Activated gamma-delta T cell (primary cell): ENCODE measurements at places on chromosomes 4 and X.

DNA sequence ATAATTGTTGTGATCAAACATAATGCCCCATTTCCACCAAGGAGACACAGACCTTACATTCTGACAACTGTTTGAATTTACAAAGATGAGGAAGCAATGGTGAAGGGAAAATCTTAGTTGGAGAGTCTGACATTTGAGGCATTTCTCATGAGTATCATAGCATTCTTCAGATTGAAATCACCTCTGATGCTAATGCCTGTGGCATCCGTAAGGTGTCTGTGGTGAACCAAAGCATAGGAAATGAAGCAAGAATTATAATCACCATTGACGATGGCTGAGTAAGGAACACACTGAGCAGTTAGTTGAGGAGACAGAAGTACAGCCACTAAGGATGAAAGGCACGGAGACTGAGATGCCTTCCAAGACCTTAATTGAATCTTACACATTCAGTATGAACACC is 575.7 kb downstream of the TRIML1 start:
- no peak for DNase-seq

- no peak for DNase-seq
These were observed 22.2 kb downstream of the JADE1 start for GRCh38 chr4:128831531-128832242.

DNA sequence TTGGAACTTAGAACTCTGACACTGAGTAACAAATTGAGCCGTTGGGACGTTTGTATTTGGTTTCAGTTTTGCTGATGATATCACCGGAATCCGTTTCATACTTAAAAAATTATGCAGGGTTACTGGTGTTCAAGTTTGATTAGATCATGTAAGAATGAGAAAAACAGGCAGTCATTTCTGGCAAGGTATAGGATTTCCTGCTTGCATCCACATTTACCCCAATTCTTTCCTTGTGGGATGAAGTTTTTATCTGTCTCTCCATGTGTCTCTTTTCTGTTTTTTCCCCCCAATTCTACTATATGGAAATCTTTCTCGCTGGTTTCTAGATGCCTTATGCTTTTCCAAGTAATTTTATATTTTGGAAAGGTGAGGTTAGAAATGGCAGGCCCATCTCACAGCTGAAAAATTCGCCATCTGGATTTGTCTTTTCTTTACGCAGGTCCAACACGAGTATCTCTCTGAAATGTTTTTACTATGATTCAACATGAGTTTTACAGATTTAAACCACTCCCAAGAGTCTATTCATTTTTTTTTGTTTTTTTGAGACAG is 197.9 kb downstream of the SHOX start:
- DNase-seq, result no peak

GRCh38 chr4:26866781-26867180 is 6.1 kb downstream of the STIM2 start:
- no peak for DNase-seq

DNA sequence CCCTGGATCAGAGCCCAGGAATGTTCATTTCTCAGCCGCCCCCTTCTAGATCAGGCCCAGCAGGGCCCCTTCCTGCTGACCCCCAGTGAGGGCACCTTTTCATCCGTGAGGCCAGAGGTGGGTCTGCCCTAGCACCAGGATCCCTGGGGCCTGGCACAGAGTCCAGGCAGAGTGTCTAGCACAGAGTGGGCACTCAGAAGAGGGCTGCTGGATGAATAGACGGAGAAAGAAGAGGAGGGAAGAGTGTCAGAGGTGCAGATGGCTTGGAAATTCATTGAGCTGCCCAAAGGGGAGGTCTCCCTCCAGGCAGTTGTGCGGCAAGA is 106.5 kb downstream of the CPZ start:
- DNase-seq, result no peak

GRCh38 chr4:38188136-38188535 is 227.9 kb downstream of the PTTG2 start:
- no peak for DNase-seq

- DNase-seq, result no peak
These were observed 126.7 kb downstream of the AFAP1 start for GRCh38 chr4:7812921-7813320.

- no peak for DNase-seq
These were observed 1562.9 kb upstream of the TENM3 start for GRCh38 chr4:180680305-180680704.

GRCh38 chrX:150192816-150193215 is 170.3 kb upstream of the MAMLD1 start:
- no peak for DNase-seq

DNA sequence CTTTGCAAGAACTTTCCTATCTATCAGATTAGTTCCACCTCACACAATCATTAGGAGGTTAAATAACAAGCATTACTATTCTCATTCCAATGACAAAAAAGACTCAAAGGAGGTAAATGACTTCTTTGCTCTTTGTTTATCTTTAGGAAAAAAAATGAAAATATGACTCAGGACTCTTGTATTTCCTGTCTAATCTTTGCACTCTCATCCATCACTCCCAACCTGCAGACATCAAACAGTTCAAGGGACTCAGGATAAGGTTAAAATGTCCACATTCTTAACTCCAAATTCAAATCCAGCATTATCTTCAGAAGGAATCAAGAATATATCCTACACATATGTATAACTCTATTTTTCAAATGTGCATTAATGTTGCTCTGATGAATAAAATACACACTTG is 139.6 kb downstream of the UNC5C start:
- no peak for DNase-seq

DNA sequence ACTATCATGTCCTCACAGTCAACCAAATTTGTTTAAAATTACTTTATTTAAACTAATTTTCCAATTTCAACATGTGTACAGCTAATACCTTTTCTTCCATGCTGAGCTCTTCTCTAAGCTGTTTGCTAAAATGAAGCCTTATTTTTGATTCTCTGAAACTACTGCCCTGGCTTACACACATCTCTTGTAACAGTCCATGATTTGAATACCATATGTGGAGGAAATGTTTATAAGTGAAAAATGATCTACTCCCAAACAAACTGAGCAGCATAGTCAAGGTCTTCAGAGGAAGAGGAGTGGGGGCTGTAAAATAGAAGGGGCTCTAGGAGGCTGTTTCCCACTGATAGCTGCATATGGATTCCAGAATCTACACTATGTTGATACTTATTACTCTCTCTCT is 188.7 kb downstream of the ANKRD50 start:
- no peak for DNase-seq

DNA sequence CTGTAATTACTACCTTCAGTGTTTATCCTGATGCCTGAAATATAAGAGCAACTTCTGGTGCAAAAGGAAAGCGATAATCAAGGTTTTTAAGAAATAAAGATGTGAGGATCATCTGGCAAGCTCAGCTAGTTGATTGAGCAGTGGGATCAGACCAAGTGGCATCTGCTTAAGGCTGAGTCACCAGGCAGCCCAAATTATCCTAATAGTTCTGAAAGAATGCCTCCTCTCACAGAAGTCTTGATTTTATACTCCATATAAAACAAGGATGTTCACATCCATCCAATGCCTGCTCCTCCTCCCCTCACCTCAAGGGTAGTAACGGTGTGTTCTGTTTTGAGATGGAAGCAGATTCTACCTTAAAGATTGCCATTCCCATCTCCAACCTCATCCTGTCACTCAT is 134.5 kb upstream of the RASGEF1B start:
- no peak for DNase-seq

DNA sequence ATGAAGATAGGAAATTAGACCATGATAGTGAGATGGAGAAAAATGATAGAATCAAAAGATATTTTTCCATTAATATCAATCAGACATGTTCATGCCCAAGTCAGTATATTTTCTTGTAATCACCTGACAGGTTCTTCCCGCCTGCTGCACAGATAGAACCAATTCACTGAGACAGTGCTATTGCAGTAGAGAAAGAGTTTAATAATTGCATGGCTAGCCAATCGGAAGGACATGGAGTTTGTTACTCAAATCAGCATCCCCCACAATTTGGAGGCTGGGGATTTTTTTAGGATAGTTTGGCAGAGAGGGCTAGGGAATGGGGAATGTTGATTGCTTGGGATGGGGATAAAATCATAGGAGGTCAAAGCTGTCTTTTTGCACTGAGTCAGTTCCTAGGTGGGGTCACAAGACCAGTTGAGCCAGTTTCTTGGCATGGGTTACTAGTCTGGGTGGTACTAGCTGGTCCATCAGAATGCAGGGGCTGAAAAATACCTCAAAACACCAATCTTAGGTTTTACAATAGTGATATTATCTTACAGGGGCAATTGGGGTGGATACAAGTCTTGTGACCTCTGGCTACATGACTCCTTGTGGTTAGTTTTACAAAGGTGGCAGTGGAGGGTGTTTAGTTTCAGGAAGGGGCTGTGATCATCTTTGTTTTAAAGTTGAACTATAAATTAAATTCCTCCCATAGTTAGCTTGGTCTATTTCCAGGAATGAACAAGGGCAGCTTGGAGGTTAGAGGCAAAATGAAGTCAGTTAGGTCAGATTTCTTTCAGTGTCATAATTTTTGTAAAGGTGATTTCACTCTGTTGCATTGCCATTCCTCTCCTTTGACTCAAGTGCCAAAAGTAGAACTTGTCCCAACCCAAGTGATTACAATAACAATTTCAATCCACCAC is 100.3 kb upstream of the PDE5A start:
- no peak for DNase-seq

- no peak for DNase-seq
These were observed 240.1 kb downstream of the STIM2 start for GRCh38 chr4:27100713-27101112.

GRCh38 chrX:134794692-134795091 is 136.4 kb upstream of the PLAC1 start:
- DNase-seq, result no peak

GRCh38 chrX:107700317-107700774 is 72.0 kb downstream of the PRPS1 start:
- DNase-seq, result no peak

DNA sequence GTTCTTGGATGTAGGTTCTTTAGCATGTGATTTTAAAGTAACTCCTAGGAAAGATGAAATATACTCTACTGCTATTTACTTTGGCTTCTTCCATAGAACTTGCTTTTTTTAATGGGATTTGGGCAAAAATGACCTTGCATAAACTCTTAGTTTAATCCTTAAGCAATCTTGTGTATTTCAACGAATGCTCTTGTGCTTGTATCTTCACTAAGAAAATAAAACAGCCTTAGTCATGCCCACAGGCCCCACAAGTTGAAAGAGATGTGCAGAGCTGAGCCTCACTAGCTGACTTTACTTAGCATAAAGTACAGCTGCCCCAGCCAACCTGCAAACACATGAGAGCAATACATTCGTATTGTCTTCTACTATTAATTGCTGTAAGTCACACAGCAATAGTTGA is 1609.2 kb downstream of the STIM2 start:
- DNase-seq, result no peak

DNA sequence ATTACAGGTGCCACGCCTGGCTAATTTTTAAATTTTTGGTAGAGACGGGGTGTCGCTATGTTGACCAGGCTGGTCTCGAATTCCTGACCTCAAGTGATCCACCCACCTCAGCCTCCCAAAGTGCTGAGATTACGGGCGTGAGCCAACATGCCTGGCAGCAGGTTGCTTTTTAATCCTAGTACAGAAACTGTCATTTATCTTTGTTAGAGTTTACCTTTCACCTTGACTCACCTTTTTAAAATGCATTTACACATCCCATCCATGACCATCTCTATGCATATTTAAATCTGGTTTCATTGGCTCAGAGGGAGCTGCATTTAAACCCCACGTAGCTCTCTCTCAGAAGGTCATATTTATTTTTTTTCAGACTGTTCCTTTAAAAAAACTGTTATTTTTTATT is 31.9 kb downstream of the SLC16A2 start:
- DNase-seq, result no peak

- no peak for DNase-seq
These were observed 156.5 kb upstream of the ETNPPL start for GRCh38 chr4:108919226-108919893.

GRCh38 chr4:113588895-113589668 is 172.5 kb downstream of the CAMK2D start:
- no peak for DNase-seq

DNA sequence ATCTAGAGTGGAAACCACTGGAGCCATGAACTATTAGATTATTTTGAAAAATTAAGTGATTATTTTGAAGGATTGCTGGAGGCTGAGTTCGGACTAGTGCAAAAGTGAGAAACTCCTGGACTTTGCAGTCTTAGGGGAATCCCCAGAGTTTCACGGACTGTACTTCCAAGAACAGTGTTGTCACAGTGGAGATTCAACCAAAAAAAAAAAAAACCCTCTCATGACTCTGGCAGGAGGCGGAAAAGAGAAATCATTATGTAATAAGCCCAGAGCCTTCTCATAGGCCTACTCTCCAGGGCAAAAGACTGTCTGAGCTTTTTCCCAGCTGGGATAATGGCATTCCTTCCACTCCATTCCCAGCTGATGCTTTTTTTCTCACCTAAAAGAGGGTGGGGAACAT is 16.8 kb upstream of the C4orf51 start:
- DNase-seq, result no peak

GRCh38 chr4:140497405-140497746 is 717 bp downstream of the MGAT4D start:
- no peak for DNase-seq

- DNase-seq, result no peak
These were observed at the start of gene NDST4 for GRCh38 chr4:115113506-115114106. Gene NDST4, minus strand, starts transcription at chr4:115113620. Its CDS starts 36,584 bp downstream, at chr4:115077036.

DNA sequence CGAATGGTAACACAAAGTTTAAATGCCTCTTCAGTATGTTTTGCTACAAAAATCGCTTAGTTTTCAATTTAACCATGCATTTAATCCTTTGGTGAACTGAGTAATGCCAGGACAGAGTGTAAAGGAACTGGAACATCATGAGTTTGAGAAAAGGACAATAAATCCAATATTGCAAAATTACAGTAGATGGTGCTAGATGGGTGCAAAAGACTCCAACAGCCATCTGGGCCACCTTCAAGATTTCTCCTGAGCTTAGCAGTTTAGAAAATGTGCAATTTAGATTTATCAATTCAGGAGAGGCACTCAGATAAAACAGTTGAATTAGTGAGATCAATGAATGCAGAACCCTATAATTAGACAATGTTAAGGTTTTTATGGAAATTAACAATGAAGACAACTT is 33.2 kb upstream of the MID1IP1 start:
- no peak for DNase-seq

GRCh38 chr4:8010618-8011017 is 71.0 kb upstream of the AFAP1 start:
- no peak for DNase-seq

DNA sequence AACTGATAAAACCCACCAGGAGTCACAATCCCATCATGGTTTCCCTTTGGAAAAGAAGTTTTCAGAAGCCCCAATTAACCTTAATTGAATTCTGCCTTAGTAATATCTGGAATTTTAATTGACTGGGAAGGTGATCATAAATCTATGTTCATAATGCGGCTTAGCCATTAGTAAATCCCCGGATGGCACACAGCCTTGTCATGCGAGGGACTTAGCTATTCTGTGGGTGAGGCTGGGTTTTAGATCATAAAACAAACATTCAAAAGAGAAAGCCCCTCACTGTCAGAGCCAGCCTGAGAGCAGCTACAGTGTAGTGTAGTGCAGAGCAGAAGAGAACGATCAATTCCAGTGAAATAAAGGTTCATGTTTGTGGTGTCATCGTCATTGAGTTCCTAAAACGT is 124.0 kb upstream of the NOCT start:
- DNase-seq, result no peak

DNA sequence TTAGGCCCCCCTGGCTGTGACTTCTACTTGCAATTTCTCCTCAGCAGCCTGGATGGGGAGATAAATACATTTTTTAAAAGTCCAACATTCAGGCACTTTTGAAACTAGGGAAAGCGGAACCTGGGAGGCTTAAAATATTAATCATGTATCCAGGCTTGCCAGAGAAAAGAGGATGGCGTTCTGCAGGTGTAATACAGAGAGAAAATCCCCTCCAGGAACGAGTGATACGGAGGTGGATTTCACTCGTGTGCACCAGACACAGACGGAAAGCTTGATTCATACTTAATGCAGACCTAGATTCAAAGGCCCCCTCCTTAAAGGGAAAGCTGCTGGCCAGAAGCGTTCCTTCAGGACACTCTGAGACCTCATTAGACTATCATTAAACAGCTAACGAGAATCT is 354.0 kb upstream of the BOD1L1 start:
- no peak for DNase-seq
